Left colon (tissue), 2 donors: ENCODE measurements at places on chromosomes 13 and 19.
A peak's percentile ranks its signal among the peaks of the same experiment; 100 is the strongest.

DNA sequence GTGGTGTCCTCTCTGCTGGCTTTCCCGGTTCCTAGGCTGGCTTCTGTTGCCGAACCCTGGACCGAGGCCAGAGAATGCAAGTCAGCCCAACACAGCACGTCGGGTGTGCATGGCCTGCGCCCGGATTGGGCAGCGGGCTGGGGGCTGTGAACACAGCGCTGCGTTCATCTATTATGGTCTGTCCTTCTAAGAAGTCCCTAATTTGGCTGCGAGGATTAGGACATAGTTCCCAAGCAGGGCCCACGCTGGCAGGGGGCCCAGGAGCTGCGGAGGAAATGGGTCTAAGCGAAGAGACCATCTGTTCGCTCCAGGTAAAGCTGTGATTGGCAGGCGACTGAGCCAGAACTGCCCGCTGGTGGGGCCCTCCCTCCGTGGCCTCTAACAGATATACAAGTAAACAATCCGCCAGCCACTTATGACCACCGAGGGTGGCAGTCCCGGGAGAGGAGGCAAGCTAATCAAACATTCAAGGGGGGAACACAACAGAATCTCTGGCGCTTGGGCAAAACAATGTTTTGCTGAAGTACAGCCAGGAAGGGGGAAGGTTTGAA lies 6.0 kb downstream of the SYCE2 start:
- DNase-seq: peak; percentile 48

DNA sequence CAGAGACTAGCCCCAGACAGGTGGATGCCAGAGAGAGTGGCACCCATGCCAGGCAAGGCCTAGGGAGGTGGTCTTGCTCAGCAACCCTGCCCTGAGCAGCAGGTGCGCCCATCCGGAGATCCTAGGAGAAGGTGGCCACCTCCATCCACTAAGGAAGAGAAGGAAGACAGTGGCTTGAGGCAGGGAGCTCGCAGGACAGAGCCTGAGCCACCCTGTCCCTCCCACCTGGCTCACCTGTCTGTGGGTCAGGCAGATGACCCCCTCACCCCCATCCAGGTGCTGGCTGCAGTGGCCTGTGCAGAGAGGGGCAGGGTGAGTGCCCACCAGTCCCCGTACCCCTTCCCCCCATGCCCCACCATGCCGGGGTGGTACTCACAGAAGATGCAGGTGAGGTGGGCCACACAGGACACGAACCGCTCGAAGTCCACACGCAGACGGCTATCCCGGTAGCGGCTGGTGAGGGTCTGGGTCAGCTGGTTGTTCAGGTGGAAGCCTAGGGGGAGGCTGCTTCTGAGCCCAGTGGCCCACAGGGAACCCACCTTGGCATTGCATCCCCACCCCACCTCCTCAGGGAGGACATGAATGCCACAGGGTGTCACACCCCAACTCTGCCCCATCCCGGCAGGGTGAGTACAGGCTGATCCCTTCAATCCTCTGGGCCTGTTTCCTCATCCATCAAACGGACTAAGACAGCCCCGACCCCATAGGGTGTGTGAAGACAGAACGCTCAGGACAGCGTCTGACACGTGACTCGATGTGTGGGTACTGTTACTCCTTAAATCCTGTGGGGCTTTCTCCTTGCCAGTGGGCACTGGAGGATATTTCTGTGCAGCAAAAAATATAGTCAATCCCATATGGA lies 13.3 kb downstream of the CAPN12 start:
- DNase-seq: peak; percentile 55

DNA sequence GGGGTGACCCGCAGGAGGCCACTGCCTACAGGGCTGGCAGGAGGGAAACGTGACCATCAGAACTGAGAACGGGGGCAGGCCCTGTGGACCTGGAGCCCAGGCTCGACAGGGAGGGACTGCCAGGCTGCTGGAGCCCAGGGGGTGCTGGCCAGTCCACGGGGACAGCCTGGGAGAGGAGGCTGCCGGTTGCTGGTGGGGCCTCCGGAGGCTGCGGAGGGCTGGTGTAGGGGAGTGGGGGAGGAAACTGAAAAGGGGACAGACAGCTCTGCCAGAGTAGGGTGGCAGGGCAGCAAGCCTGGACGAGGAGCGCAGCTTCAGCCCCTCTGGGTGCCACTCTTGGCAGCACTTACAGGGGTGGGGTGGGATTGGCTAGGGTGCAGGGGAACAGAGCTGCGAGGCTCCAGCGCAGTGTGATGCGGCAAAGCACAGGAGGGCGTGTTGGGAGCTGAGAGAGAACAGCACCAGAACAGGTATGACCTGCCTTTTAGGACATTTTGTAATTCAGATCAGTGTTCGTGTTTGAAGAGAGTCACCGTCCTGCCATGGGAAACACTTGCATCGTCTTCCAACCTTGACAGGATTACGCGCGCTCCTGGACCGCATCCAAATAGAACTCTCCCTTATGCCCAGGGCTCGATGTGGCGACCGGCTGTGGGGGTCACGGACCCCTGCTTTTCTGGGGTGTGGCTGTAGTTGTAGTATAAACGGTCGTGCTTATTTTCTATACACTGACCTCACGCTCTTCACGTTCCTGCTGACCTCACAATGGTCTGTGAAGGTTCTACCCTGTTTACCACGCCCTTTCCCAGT lies 19.9 kb upstream of the ARHGEF7 start:
- DNase-seq: no peak

DNA sequence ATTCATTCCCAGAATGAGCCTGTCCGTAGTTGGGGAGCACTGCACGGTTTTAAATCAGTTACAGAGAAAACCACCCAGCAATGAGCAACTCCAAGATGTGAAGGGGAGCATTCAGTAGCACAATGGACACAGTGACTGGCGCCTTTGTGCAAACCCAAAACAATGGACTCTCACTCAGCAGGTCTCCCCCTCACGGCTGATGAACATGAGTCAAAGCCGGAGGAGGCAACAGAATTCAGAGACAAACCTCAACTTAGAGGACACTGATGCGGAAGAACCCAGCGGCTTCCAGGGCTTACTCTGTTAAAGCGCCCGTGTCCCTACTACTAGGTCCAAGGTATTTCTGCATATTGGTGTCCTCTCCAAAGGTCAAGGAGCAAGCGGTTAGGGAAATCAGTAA lies 17.7 kb downstream of the PLEKHF1 start:
- DNase-seq: no peak

GRCh38 chr13:25203127-25203740 lies 31.1 kb upstream of the AMER2 start:
- no peak for DNase-seq

GRCh38 chr19:48196321-48196763 lies 25.9 kb downstream of the ZSWIM9 start:
- no peak for DNase-seq

- DNase-seq: no peak
These were observed 102.8 kb downstream of the EFNB2 start for GRCh38 chr13:106432636-106433035.

DNA sequence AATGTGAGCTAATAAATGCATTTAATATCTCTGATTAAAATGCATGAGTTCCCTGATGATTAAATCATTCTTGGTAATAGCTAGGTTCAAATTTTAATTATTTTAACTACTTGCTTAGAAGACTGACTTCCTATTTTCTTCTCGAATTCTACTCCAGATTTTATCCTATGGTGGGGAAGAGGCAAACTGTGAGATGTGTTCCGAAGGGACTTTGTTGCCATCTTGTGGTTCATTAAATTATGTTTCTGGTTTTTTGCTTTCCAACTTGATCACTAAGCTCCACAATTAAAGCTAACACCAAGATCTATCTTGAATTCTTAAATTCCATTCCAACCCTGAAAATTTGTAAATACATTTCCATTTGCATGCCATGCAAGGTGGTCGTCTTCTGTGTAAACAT lies 538.4 kb upstream of the PCDH20 start:
- DNase-seq: no peak

DNA sequence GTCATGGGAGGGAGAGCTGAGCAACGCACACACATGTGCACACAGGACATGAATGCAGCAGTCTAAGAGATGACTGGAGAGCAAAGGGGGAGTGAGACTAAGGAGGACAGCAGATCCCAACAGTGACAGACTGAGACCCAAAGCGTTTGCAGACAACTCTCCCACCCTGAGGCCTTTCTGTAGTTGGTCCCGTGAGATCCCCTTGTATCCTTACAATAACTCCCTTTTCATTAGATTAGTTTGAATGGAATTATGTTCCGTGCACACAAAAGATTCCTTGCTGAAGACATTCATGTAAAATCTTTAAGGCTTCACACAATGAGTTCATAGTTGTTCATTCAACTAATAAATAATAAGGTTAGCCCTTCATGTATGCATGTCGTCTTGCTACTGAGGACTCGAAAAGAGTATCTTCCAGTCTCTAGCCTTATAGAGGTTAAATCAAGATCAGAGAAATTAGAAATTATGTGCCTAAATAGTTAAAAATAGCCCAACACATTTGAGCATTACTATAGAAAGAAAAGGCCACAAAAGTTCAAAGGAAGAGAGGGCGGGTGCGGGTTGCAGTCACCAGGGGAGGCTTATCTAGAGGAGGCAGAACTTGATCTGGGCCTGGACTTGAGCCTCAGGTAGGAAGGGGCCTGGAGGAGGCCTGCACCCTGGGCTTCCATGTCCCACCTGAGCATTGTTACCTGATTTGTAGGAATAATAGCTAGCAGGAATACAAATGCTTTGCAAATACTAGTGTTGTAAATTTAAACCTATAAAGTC lies 3.1 kb upstream of the GTF3A start:
- no peak for DNase-seq

GRCh38 chr19:40348961-40349507 lies 539 bp downstream of the PLD3 start:
- DNase-seq: no peak

GRCh38 chr19:41355802-41356201 lies 2.1 kb upstream of the TGFB1 start:
- DNase-seq: no peak

DNA sequence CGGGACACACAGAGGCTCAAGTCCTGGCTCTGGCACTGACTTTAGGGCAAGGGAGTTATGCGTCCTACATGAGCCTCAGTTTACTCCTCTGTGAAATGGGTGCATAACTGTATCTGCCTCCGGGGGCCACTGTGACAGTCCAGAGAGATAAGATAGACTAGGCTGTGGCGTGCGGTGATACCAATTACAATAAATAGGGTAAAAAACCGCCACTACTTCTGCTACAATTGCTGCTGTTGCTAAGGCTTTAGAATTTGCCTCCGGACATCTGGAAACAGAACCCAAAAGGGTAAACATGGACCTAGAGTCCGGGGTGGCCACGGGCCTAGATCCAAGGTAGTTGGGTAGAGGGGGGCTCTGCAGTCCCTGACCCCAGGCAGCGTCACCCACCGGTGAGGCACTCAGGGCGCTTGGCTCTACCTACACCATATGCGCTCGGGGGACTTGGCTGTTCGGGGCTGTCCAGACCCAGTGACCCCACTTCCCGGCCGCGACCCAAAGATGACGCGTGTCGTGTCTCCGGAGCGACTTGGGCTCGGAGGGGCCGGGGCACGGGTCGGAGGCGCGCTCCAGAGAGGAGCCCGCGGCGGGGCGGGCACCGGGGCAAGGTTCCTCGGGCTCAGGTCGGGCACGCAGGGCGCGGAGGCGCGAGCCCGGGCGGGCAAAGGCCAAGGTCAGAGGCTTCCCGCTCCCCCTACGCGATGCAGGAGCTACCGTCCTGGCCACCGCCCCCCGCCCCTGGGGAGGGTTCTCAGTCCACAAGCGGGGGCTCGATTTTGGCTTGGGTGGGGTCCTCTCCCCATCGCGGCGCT lies 1.1 kb downstream of the INSR start:
- DNase-seq: peak; percentile 53

- no peak for DNase-seq
These were observed 8.2 kb upstream of the LRCH1 start for GRCh38 chr13:46544811-46545210.

GRCh38 chr19:33903489-33903850 lies 106.8 kb downstream of the KCTD15 start:
- no peak for DNase-seq

DNA sequence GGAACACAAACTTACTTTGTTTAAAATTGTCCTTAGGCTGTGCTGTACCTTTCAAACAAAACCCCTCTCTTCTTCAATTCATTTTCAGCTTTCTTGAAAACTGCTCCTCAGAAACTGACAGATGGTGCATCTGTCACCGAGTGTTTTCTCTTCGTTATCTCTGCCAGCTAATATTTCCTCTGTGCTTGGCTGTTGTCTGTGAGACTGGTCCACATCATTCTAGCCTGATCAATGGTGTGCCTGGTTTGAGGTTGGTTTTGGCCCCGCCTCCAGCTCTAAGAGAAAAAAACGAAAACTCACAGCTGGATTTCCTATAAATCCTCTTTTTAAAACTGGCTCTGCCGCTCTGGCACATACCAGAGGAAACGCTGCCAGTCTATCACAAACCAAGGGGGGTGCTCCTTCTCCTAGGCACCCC lies 79.7 kb downstream of the STARD13 start:
- no peak for DNase-seq

- peak; percentile 98 for DNase-seq
These were observed at the start of gene ZNF844 for GRCh38 chr19:12064590-12065538. Gene ZNF844 (plus strand): TSS chr19:12064731. CDS start chr19:12064874, 143 bp downstream.

DNA sequence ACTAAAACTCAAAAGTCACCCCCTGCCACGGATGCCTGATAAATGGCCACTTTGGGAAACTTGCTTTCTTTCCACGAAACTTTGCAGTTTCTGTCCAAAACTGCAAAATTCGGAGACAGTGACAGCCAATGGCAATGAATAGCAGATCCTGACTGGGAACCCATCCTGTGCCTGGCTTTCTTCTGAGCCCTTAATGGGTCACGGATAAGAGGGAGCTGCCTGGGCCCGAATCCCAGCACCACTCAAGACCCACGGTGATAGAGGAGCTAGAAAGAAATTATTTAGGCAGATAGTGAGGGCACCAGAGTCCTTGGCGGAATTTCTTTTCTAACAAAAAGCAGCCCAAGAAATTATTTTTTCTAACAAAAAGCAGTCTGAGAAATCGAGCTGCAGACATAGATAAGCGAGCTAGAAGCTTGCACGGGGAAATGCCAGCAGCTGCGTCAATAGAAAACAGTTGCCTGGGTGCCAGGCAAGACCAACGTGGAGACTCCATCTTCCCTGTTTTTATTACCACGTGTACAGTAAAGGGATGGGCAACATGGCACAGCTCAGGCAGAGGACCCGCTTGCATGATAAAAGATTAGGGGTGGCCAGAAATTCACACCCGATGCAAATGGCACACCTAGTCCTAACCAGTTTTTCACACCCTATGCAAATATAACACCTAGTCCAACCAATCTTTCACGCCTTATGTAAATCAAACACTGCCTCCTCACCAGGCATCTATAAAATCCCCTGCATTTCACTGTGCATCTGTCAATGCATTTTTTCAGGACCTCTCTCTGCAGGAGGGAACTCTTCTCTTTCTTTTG lies 7.1 kb upstream of the HSH2D start:
- no peak for DNase-seq

- DNase-seq: no peak
These were observed 11.6 kb upstream of the GTF2F2 start for GRCh38 chr13:45108716-45109101.

- DNase-seq: no peak
These were observed 5.6 kb downstream of the INAFM1 start for GRCh38 chr19:47280183-47280797.

DNA sequence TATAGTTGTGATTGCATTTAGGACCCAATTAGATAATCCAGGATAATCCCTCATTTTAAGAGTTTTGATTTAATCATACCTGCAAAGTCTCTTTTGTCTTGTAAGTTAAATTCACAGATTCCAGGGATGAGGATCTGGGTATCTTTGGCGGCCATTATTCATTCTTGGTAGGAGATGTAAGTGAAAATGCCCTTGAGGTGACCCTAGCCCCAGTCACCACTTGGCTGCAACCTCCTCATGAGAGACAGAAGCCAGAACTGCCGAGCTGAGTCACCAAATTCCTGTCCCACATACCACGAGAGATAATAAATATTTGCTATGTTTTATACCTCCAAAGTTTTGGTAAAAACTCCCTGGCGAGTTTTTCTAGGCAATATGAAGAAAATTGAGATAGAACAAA lies 389.4 kb downstream of the RFC3 start:
- no peak for DNase-seq
